ENCODE measurements at places on chromosomes 13 and 19.

- DNase-seq, result no peak
These were observed 122.9 kb upstream of the RNF113B start for GRCh38 chr13:98299966-98300350.

- DNase-seq, result no peak
These were observed 206.7 kb upstream of the RFC3 start for GRCh38 chr13:33611121-33611805.

DNA sequence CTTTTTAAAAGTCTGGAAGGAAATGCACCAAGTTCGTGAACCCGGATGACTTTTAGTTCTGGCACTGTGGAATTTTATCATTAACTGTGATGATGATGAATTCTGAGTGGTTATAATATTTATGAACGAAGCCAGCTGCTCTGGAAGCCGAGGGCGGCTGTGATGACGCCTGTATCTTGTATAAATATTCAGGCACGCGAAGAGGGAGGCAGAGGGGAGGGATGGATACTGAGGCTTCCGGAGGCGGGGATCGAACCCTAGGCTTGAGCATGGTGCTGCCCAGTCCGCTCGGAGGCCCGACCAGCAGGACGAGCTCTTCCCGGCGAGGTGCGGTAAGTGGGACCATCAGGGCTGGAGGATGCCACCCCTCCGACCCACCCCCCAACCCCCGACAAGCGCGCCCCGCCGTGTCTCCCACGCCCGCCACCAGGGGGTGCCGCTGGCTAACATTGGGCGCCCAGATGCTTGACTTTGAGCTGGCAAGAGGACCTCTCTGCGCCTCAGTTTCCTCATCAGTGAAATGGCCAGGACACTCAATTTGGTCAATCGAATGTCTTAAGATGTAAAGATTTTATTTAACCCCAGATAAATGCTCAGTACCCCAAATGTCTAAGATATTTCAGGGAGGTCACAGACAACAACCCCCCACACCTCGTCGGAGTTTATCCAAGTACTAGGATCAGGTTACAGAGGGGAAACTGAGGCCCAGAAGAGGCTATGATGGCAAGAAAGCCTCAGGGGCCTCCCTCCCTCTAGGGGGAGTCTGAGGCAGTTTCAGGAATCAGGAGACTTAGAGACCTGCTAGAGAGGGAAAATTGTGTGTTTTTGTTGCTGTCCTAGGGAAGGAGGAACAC is 4.5 kb upstream of the RAB3A start:
- peak; percentile 22 for DNase-seq

- DNase-seq, result no peak
These were observed 16.1 kb downstream of the CEACAM21 start for GRCh38 chr19:41591951-41592562.

DNA sequence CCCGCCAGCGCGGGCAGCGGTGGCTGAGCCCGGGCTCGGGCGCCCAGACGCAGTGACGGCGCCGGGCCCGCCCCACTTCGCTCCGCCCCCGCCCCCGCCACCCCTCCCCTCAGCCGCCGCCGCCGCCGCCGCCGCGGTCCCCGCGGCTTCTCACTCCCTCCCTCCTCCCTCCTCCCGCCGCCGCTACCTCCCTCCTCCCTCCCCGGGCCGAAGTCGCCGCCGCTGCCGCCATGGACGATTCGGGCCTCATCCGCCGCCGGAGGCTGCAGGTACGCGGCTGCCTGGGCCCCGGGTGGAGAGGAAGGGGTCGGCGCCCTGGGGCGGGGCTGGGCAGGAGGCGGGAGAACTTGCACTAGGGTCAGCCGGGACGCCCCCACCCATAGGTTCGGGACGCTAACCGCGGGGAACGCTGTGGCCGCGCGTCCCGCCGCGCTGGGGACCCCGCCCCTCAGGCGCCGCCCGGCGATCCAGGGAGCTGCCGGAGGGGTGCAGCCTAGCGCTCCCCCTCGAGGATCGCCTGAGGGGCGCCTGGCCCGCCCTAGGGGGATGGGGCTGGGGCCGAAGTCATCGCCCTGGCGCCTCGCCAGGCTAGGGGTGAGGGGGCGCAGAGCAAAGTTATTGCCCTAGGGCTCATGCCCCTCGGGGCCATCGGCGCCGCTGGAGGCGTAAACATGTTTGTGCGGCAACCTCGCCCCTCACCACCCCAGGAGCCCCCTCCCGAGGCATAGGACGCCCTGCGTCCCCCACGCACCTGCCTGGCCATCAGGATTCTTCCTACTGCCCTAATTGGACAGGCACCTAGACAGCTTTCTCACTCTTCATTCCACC is 427 bp downstream of the RTBDN start:
- DNase-seq, result peak; percentile 14

DNA sequence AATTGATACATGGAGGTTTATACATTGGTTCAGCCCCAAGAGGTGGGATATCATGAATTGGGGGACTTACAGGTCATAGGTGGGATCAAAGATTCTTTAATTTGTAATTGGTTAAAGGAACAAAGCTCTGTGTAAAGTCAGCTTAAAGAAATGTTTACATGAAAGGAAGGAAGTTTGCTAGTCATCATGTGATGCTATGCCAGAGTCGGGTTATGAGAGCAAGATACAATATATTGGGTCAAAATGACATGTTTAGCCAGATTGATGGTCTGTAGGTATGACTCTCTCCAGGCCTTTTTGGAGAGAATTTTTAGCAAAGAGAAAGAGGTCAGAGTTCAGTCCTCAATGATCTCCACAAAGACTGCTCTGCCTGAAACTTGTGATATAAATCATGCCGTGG is 5.3 kb upstream of the CYSLTR2 start:
- no peak for DNase-seq

- DNase-seq, result no peak
These were observed 18.4 kb upstream of the FEM1A start for GRCh38 chr19:4773047-4773640.

DNA sequence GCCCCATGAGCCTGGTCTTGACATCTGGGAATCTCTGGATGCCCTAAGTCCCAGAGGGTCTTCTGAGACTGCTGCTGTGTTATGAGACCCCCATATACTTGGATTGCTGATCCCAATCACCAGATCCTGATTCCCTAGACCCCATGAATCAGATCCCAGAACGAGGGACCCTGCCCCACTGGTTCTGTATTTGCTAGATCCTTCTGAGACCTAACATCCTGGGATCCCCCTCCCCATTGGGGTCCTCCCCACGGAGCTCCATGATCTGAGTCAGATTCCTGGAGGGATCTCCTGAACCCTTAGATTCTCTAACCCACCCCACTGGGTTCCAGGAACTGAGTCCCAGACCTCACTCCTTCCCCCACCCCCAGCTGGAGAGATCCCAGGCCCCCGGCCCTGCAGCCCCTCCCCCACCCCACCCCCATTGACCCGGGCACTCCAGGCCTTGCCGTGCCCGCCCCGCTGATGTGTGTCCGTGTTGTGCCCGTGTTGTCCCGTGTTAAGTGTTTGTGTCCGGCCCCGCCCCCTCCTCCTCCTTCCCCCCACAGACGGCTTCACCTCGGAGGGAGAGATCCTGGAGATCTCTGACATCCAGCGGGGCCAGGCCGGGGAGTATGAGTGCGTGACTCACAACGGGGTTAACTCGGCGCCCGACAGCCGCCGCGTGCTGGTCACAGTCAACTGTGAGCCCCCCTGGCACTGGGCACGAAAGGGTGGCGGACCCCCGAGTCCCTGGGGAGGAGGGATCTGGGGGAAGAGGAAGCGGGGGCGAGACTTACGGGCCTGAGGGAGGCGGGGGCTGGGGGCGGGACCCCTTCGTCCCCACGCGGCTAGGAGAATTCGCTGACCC is 15.0 kb downstream of the IGLON5 start:
- DNase-seq, result no peak

DNA sequence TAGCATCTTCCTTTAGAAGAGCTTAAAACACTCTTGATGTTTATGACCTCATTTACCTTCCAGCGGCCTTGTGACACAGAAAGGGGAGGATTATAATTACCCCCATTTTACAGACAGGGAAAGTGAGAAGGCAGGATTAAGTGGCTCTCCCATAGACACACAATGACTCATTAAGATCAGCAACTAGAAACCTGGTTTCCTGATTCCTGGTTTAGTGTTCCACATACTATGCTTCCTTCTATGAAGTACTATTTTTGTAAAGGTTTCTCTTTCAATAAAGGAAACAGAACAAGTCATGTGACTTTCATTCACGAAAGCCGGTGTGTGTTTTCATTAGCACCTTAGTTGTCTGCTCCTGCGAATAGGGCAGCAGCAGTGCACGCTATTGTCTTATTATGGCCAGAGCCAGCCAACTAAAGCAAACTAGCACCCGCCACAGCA is 8.3 kb downstream of the IRS2 start:
- no peak for DNase-seq

DNA sequence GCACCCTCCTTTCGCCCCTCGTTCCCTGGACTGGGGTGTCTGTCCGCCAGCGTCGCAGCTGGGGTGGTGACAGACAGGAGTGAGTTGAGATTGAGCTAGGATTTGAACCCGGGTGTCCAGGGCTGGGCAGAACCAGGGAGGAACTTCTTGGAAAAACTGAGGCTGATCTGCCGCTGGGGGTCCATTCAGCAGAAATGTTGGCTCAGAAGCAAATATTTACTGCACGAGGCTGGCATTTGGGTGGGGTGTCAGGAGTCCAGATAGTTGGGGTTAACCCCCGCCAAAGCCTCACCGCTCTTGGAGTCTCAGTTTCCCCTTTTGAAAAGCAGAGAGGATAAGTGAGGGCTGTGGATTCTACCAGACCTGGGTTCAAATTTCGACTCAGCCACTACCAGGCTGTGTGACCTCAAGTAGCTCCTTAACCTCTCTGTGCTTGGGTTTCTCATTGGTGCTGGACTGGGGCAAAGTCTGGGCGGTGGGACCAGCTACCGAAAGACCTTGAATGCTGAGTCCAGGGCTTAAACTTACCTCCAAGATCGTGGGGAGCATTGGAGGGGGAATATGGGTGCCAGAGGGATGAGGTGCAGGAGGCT is 20.9 kb downstream of the MAST3 start:
- DNase-seq, result no peak

DNA sequence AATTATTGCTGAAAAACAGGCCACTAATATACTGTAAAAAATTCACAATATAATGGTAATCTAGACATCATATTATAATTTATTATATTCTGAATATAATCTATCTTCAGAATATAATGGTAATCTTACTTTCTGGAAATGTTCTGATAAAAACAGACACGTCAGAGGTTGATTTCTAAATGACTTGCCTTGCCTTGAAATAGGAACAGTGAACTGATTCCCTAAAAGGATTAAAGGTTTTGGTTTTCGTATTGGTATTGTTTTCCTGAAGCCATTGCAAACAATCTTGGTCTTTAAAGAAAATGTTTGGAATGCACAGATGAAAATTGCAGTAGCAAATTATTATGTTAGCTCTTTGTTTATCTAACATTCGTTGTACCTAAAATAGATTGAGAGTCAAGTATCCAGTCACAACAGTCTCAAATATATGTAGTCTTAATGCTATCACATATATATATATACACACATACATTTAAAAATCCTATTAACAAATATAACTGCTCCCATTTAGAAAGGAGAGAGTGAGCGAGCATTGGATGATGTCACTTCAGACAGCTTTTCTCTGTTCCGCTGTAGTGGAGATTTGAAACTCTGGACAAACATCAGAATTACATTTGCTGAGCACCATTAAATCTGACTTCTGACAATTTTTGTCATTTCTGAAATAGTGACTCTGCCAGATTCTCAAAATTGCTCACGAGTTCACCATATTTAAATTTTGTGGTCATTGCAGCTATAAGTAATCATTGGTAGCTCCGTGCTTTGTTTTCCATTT is 1.7 kb downstream of the ITM2B start:
- DNase-seq, result no peak

DNA sequence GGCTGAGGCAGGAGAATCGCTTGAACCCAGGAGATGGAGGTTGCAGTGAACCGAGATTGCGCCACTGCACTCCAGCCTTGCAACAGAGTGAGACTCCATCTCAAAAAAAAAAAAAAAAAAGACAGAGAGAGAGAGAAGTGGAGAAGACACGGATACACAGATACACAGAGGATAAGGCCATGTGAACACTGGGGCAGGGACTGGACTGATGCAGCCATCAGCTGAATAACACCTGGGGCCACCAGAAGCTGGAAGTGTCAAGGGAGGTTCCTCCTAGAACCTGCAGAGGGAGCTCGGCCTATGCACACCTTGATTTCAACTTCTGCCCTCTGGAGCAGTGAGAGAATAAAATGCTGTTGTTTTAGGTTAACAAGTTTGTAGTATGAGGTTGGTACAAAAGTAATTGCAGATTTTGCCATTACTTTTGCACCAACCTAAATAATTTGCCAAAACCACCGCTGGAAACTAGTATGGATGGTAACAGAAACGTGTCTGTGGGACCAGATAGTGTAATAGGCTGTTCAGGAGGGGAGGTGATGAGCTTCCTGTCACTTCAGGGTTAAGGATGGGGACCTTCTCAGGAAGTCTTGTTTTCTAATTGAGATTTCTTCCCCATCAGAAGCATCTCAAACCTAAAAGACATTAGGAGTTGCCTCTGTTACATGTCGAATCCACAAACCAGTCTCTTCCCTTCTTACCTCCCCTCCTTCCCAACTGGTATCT is 36.4 kb upstream of the IGSF23 start:
- DNase-seq, result no peak

DNA sequence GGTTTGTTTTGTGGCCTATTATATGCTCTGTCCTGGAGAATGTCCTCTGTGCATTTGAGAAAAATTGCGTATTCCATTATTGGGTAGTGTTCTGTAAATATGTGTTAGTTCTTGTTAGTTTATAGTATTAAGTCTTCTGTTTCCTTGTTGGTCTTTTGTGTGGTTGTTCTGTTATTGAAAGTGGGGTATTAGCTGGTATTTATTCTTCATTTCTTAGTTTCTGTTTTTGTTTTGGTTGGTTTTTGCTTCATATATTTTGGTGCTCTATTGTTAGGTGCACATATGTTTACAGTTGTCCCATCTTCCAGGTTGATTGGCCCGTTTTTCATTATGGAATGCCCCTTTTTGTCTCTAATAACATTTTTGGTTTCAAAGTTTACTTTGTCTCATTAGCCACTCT is 77.3 kb downstream of the DNAJC15 start:
- DNase-seq, result no peak

DNA sequence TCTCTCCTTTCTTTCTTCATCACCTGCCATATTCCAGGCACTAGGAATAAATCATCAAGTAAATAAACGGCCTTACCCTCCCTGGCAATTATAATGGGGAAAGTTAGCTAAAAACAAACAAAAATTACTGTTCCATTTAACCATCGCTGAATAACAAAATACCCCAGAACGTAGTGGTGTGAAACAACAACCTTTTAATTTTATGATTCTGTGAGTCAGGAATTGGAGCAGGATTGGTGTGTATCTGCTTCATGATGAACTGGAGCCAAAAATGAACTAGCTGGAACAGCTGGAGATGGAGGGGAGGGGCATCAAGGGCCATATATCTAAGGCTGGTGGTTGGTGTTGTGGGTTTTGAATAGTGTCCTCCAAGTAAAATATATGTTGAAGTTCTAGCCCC is 3.7 kb upstream of the CADM4 start:
- no peak for DNase-seq

- DNase-seq, result no peak
These were observed 11.7 kb upstream of the OVOL3 start for GRCh38 chr19:36099166-36099785.

Measured in activated CD4-positive, CD25-positive, alpha-beta regulatory T cell (primary cell).